Activated naive CD4-positive, alpha-beta T cell treated with anti-CD3 and anti-CD28 coated beads, Interleukin-2, amount 10 ng/mL, durations not matched to agents 7 days and 5 days (primary cell): ENCODE measurements at places on chromosomes 7 and 10.

GRCh38 chr7:76196786-76197185, 4.9 kb upstream of the SRRM3 start:
- DNase-seq, result no peak

GRCh38 chr7:3272691-3273141, 28.3 kb upstream of the SDK1 start:
- no peak for DNase-seq

GRCh38 chr7:47367369-47367768, 214.5 kb downstream of the TNS3 start:
- DNase-seq, result no peak

DNA sequence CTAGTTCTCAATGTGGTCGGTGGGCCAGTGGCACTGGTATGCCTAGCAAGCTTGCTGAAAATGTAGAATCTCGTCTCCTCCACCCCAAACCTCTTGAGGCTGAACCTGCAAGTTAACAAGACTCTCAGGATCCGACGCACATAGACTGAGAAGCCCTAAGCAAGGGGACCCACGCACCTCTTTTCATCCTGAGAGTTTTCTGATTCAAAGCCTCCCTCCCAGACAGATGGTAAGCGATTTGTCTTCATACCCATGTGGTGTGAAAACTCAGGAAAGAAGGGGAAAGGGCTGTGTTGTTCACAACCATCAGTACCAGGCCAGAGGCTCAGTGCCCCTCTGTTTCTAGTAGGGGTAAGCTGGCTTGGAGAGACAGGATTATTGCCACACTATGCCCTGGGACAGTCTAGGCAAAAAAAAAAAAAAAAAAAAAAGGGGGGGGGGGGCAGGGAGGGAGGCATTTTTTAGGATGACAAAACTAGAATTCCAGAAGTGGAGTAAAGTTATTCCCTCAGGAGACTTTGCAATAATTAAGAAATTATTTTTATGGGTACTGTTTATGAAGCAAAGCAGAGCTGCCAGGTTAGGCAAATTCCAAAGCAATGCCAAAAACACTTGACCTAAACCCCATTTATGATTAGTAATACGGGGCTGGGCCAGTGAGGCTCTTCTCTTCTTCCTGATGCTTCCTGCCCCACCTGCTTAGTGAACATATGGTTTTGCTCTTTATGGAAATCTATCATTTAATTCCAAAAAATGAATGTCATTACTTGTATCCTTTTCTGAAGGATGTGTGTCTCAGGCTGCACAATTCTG, 117.6 kb upstream of the PDLIM1 start:
- no peak for DNase-seq

DNA sequence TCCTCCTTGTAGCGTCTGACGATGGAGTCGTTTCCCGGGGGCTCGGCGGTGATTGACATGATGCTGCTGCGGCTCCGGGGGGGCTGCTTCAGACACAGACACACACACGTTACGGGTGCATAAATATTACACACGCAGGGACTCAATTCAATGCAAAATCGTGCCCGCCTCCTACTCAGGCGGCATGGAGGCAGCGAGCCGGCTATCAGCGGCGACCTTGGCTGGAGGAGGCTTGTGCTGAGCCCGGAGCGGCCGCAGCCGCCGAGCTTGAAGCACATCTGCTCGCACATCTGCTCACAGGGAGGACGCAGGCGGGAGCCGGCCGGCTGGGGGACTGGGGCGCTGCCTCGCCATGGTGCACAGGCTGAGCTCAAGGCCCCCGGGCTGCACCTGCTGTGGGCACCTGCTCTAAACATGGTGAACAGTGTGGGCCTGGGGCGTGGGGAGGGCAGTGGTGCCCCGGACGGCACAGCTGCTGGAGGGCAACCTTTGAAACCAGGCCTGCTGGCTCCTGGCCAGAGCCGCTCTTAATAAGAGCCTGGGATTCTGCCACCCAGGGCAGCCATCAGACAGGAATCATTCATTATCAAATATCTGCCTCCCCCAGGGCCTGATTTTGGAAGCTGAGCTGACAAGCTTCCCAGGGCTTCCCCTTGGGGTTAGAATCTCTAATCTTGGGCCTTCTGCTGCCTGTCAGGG, 84.7 kb upstream of the GNA12 start:
- DNase-seq, result peak; percentile 10

GRCh38 chr10:100510533-100511308, 8.9 kb downstream of the SEC31B start:
- peak; percentile 87 for DNase-seq

DNA sequence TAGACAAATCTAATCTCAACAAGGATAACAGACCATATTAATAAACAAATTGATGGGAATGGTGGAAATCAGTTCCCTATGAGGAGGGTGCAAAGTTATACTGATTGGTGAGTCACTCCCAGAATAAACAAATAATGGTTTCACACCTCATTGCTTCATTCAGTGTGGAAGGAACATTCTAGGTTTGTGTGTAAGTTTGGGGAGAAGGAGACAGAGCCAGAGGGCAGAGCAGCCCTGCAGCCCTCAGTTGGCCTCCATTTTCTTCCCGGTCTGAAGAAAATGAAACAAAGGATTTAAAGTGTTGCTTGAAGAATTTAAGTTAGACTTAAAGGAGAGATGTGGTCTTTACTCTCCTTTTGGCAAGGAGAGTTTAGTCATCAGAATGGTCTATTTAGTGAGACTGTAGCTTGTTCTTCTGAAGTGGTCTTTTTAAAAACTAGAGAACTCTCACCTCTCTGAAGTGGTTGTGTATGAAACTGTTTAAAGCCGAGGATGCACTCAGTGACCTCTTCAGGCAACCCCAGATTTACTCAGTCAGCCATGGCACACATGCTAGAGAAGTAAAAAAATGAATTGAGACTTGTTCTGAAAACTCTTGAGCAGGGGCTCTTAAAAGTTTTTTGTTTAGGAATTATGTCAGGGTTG, 27.2 kb downstream of the IKZF1 start:
- DNase-seq, result peak; percentile 67

DNA sequence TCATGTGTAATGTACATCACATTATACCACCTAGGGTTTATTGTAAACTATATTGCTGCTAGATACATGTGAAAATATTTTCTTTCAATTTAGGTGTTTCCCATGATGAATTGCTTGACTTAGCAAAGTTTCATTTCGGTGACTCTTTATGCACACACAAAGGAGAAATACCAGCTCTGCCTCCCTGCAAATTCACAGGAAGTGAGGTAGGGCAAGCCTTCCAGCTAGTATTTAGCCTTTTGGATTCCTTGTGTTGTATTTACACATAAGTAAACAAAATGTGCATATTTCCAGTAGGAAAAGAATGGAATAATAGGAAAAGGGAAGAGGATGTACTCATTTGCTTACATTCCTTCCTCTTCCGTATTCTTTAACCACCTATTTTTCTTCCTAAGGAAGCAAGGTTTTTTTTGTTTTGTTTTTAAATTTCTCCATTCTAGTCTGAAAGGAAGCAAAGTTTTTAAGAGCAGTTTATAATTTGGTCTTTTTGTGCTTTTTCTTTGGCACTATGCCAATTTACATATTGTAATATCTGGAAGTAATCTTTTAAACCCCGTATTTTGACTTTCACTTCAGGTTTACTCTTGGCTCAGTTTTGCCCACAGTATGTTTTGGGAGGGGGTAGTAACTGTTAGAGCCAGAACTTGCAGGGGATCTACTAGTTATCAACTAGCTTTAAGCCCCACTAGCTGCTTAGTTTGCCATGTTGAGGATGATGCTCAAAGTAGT, 10.4 kb downstream of the PMPCB start:
- no peak for DNase-seq

- no peak for DNase-seq
Observed at GRCh38 chr10:52949899-52950298, 177.3 kb upstream of the MBL2 start.

DNA sequence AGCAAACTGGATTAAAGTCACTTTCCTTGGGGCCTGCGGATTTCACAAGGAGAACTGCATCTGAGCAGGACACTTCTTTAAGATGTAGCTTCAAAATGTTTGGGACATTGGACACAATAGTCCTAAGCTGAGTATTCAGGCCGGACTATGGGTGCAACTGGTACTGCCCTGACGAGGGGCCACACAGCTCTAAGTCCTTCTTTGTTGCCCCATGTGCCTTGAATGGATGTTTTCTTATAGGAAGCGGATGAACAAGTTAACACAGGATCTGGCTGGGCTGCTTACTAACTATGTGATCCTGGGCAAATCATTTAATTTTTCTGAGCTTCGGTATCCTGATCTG, 147.8 kb upstream of the KLF14 start:
- DNase-seq, result no peak

GRCh38 chr10:111075577-111076185, 1.1 kb upstream of the ADRA2A start:
- DNase-seq, result no peak

DNA sequence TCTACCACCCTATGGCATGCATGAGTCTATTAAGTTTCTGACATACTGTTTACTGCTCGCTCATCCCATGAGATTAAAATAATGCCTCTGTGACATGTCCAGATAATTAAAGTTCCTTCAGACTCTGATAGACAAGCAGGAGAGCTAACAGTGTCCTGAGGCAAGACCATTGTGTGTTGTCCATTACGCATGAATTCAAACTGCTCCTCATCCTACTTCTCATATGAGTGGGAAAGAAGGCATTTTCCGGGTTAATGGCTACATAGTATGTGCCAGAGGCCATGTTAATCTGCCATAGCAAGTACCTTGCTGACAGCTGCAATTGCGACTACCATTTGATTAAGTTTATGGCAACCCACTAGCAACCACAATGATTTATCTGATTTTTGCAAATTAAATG, 113.3 kb downstream of the GNAI1 start:
- no peak for DNase-seq

GRCh38 chr10:80081801-80082750, 3.6 kb downstream of the TMEM254 start:
- DNase-seq, result no peak

- no peak for DNase-seq
Observed at GRCh38 chr7:98217623-98218582, 6.7 kb downstream of the BHLHA15 start.

GRCh38 chr10:2121929-2122328, 384.6 kb upstream of the ADARB2 start:
- no peak for DNase-seq

- DNase-seq, result no peak
Observed at GRCh38 chr7:157495594-157495993, 158.8 kb downstream of the DNAJB6 start.

DNA sequence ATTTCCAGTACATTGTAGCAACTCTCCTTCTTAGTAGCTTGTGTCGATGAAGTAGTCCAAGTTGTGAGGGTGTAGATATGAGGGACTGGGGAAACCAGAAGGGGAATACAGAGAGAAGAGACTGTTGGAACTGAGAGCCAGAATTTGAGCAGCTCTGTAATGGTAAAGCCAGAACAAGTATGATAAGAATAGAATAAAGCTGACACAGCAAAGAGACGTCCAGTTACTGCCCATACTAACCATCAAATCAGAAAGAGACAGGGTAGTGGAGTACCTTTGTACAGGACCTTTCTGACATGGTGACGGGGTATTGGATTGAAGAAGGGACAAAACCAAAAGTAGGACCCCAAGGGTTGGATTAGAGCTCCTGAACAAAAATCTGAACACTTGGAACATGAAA, 206.0 kb downstream of the SEMA3E start:
- no peak for DNase-seq

DNA sequence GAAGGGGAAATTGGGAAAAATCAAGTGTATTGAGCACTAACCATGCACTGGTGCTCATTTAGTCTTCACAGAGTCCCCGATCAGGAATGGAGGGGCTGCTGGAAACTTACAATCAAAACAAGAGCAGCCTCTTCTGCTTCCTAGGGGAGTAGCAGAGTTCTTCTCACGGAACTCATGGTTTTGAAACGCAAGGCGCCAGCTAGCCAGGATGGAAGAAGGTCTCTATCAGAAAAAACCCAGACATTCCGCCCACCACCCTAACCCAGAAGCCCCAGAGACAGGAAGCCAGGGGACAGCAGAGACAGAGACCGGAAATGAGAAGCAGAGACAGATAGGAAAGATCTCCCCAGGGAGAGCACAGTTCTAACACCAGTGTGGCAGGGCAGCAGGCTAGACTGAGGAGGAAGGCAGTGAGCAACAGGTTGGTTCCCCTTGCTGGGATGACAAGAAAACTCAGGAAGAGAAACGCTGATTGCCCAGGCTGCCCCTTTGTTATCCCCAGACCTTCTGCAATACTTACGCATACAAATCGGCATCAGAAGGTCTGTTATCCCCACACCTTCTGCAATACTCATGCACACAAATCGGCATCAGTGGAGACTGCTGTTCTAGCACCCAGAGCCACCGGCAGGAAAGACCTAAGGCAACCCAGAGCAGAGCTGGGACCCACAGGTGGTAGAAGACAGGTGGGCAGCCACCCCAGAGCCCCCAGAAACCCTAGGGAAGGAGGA, 99.2 kb downstream of the CPXM2 start:
- no peak for DNase-seq

- DNase-seq, result no peak
Observed at GRCh38 chr10:84254552-84255478, 10.0 kb downstream of the RGR start.

DNA sequence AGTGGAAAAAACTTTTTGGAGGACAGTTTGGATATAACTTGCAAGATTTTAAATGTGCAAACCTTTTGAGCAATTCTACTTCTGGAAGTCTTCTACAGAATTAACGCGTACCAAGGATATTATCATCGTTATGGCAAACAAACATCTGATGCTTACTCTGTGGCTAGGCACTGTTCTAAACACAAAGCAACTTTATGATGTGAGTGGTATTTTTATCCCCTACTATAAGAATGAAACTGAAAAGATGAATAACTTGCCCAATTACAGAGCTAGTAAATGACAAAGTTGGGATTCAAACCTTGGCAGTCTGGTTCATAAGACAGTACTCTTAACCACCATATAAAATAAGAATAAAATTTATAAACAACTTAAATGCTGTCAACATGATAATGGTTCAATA, 15.8 kb downstream of the ASZ1 start:
- DNase-seq, result no peak

DNA sequence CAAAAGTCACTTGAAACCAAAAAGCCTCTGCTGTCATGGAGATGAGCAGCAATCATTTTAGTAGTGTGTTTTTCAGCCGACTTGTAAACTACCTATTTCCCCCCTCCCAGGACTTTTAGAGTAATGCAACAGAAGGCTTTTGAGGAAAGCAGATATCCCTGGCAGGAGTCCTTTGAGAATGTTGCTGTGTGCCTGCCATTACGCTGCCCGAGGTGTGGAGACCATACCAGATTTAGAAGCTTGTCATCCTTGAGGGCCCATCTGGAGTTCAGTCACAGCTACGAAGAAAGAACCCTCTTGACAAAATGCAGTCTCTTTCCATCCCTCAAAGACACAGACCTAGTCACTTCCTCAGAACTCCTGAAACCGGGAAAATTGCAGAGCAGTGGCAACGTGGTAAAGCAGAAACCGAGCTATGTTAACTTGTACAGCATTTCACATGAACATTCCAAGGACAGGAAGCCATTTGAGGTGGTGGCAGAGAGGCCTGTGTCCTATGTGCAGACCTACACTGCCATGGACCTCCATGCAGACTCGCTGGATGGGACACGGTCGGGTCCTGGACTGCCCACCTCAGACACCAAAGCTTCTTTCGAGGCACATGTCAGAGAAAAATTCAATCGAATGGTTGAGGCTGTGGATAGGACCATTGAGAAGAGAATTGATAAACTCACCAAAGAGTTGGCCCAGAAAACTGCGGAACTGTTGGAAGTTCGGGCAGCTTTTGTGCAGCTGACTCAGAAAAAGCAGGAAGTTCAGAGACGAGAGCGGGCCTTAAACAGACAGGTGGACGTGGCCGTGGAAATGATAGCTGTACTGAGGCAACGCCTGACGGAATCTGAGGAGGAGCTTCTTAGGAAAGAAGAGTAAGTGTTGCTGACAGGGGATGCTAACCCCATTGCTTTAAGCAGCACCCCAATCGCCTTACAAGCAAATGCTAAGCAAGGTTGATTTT, 2.2 kb downstream of the ZNF365 start:
- DNase-seq, result no peak
